ENCODE measurements at places on chromosomes 11 and 22.

- no peak for DNase-seq
Observed at GRCh38 chr11:123434262-123434661, 4.2 kb downstream of the GRAMD1B start.

GRCh38 chr11:69500285-69501120 lies 19.0 kb downstream of the LINC01488 start:
- DNase-seq: no peak

- no peak for DNase-seq
Observed at GRCh38 chr11:111541254-111542061, 938 bp downstream of the LAYN start.

DNA sequence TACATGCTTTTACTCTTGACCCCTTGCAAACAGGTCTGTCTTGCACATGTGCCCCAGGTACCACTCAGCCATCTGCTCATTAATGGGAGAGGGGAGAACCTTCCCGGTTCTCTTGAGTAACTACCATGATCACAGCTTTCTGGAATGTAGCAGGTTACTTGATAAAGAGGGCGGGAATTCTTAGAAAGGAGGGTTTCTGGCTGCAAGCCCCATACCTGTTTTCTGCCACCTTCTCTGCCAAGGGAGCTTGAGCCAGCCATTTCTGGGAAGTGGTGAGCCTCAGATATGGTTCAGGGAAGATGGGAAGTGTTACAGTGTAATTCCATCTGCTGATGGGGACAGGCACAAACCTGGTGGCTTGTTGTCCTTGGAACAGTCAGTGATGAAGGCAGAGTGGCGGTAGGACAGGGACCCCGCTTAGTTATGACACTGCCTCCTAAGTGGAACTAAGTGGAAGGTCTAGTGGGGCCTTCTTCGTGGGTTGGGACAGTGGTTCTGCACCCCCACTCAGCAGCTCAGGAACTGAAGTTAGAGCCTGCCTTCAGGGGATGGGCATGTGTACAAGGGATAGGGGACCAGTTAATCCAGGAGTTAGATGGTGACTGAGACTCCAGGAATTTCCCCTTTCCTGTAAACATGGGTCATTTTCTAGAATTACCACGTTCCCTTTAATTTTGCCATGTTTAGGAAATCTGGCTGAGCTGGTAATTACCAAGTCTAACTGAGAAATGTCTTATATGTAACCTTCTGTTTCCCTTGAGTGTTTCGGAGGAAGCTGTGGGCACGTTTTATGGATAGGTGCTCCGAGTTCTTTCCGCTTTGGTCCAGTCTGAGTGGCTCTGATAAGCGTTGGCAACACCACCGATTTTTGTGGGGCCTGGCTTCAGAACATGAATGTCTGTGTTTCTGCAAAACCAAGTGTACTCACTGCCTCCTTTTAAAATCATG lies 35.3 kb downstream of the BCR start:
- no peak for DNase-seq

- DNase-seq: no peak
Observed at GRCh38 chr11:12199231-12199948, 89.0 kb downstream of the MICAL2 start.

- no peak for DNase-seq
Observed at GRCh38 chr11:34359548-34359891, 1.7 kb upstream of the ABTB2 start.

DNA sequence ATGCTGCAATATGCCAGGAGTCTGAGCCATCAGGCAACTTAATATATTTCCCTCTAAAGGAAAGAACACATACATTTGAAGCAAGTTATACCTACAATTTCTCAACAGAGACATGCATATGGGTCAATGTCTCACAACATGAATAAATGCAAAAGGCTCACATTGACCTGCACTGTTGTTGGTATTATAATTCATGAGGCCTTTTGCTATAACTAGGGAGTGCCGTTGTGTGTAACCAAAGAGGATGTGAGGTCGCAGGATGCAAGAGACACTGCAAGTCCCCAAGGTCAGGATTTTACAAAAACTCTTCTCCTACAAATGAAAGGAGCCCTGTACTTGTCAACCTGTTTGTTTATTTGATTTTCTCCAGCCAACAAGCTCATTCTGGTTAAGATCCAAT lies 250.5 kb downstream of the LARGE1 start:
- no peak for DNase-seq

DNA sequence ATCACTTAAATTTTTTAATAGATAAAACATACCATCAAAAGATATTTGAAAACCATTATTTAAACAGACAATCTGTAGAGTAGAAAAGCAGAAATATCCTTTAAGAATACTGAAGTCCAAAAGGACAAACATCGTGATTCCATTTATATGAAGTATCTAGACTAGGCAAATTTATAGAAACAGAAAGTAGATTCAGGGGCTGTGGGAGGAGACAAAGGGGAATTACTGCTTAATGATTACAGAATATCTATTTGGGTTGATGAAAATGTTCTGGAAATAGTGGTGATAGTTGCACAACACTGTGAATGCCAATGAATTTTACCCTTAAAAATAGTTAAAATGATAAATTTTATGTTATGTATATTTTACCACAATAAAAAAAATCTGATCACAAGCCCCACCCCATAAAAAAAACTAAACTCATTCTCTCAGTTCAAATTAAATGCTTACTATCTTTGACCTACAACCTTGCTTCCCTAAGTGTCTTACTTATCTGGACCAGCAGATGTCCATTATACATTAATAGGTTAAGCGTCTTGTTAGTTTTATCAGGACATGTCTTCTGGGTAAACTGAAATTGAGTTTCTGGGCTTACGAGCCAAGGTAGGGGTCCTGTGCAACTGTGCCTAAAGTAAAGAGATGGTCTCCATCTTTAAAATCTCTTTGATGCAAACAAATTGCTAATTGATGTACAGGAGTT lies 86.3 kb downstream of the FCHSD2 start:
- DNase-seq: no peak

- DNase-seq: no peak
Observed at GRCh38 chr22:34847072-34847471, 218.9 kb upstream of the ISX start.

GRCh38 chr11:84626256-84626655 lies 1000.9 kb downstream of the DLG2 start:
- no peak for DNase-seq

DNA sequence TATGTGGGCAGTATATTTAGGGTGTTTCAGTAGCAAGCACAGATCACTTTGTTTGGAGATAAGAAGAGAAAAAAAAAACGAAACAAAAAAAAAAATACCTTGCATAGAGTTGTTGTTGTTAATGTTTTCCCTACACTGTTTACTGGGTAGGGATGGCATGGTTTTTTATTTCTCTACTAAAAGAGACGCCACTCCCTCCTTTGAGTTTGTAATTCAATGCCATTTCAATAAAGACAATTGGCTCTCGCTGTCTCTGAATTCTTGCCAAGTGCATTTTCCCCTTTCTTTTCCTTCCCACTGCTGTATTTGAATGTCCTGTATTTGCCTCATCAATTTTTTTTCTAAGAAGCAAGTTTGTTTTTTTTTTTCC lies 213.9 kb upstream of the UBASH3B start:
- no peak for DNase-seq

DNA sequence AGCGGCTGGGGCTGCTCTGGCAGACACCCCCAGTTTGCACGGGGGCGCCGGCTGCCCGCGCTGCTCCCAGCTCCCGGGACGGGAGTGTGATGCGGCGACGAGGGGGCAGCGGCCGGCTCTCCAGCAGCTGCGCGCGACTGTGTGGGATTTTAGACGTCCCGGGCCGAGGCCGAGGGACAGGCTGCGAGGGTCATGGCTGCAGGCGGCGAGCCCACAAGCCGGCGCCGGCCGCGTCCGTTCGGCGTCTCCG lies 159 bp downstream of the FZD4 start:
- DNase-seq: no peak

DNA sequence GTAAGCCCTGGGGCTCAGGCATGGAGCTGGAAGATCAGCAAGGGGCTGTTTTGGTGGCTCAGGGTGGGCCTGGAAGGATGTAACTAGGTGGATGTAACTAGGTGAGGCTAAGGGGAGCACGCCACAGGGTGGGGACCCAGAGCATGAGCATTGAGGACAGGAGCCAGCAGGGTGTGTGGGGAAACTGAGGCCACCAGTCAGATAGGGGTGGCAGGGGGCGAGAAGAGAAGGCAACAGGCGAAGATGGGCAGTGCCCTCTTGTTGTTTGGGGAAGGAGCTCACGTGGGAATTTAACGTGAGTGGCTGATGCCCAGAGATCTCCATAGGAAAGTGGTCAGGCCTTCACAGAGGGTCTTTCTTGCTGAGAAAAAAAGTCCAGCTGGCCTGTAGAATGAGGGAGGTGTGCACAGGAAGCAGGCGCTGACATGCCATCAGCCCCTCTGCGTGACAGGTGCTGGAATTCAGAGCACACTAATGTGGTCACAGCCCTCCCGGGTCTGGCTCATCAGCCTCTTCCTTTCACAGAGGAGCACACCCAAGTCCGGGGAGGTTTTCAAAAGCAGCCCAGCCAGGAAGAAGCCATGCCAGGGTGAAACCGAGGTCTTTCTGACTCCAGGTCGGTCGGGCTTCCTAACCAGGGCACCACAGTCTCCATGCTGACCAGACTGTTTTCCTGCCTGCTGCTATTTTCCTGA lies 54.6 kb upstream of the PAX6 start:
- no peak for DNase-seq

- DNase-seq: no peak
Observed at GRCh38 chr22:49349181-49349835, 478.4 kb downstream of the BRD1 start.

DNA sequence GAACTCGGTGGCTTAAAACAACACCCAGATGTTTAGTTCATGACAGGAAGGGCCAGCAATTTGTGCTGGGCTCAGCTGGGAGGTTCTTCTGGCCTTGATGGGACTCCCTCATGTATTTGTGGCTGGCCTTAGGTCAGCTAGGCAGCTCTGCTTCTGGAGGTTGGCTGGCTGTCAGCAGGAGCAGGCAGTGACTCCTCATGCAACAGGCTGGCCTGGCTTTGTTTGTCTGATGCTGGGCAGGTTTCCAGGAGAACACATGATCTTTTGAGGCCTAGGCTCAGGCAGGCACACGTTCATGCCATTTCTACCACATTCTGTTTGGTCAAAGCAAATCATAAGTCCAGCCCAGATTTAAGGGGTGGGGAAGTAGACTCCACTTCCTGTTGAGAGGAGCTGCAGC lies 571.2 kb downstream of the TBC1D22A start:
- DNase-seq: no peak

- no peak for DNase-seq
Observed at GRCh38 chr11:10485646-10486045, 30.6 kb downstream of the AMPD3 start.

GRCh38 chr11:829176-829846 lies 1.6 kb downstream of the CRACR2B start:
- DNase-seq: no peak

GRCh38 chr22:24952837-24953383 lies 394 bp downstream of the KIAA1671 start:
- DNase-seq: no peak

- no peak for DNase-seq
Observed at GRCh38 chr11:12229450-12230229, 119.2 kb downstream of the MICAL2 start.

GRCh38 chr11:13869398-13869886 lies 93.1 kb upstream of the SPON1 start:
- no peak for DNase-seq

- no peak for DNase-seq
Observed at GRCh38 chr11:69938206-69938605, 119.0 kb upstream of the FGF3 start.

DNA sequence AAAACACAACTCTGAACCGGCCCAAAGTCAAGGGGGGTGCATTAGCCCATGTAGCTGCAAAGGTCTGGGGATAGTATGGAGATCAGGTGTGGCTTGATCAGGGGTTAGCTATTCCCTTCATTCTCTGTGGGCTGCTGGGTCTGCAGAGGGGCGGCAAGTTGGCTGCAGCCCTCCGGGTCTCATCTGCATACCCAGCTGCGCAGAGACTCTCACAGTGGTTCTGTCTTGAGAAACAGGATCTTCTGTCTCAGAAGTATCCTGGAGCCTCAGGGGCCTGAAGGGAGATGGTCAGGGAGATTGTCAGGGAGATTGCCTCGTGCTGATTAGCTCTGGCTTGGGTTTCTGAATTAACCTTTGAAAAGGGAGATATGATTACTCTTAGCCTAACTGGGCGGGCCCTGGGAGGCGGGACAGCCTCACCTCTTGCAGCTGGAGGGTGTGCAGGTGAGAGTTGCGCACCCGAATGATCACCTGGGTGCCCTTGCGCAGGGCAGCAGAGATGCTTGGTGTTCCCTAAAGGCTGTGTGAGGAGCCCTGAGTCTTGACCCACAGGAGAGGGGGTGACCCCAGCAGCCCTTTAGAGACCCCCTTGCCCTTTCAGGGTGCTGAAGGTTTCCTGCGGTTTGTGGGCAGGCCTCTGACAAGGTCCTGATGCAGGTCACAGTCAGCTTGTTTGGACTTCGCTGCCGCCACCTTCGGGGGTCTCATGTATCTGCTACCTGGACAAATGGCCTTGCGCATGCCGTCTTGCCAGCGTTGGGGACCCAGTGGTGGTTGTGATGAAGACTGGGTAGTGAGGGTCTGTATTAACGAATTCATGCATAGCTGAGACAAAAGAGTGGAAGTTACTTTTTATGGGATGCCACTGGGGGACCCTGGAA lies 7.3 kb downstream of the ARHGAP8 start:
- no peak for DNase-seq

- DNase-seq: peak; percentile 26
Observed at GRCh38 chr11:118051611-118052461, 25.0 kb upstream of the TMPRSS4 start.

- no peak for DNase-seq
Observed at GRCh38 chr11:61967924-61968757, 707 bp upstream of the FTH1 start.

GRCh38 chr22:42399315-42400271 lies 32.6 kb downstream of the NFAM1 start:
- DNase-seq: no peak

DNA sequence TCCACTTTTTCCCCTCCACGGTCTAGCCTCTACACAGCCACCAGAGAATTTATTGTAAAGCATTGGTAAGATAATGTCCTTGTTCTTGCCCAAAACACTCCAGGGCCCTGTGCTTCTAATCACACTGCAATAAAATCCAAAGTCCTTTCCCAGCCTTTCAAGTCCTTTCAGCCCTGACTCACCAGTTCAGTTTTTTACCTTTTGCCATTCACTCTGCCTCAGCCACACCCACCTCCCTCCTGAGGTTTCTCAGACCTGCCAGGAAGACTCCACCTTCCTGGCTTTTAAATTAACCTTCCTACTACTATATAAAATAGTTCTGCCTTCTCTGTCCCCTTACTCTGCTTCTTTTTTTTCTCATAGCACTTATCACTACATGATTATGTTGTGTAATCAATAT lies 91.0 kb upstream of the ARHGAP32 start:
- DNase-seq: no peak

- DNase-seq: no peak
Observed at GRCh38 chr11:86208572-86208971, 36.0 kb upstream of the EED start.

- DNase-seq: no peak
Observed at GRCh38 chr22:38042488-38042790, 14.8 kb upstream of the PICK1 start.

GRCh38 chr11:35100013-35100383 lies 39.0 kb upstream of the CD44 start:
- no peak for DNase-seq

DNA sequence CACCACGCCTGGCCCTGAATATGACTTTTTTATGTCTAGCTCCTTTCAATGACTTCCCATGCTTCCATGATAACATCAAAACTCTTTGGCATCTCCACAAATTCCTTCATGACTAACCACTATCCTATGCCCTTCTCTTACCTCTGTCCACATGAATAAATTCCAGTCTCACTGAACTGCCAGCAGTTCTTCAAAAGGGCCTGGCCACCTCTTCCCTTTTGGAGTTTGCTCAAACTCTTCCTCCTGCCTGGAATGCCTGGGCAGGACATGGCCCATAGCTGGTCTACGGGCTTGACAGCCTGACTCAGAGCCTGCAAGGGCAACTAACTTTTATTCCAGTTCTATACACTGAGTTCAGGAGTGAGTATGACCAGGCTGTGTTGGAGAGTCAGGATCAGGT lies 41.8 kb upstream of the ZBTB16 start:
- DNase-seq: no peak

All from stimulated activated CD4-positive, alpha-beta T cell treated with anti-CD3 and anti-CD28 coated beads, TNF-alpha, amount 100 ng/mL, for 1 hour (primary cell).